ENCODE measurements at places on chromosomes 2 and 18. TPM values are rescaled to one million over a fixed set of nuclear protein-coding genes. Genes with fewer than 3 reads are reported as not detected.
A peak's percentile ranks its signal among the peaks of the same experiment; 100 is the strongest.

Gene SH2D6
- 1.1 TPM for polyA plus RNA-seq

Gene BOLL
- polyA plus RNA-seq = 0.08 TPM

Gene SULT1C4
- polyA plus RNA-seq = 65.9 TPM

Gene SCN7A
- polyA plus RNA-seq = 9.7 TPM

Gene FAP
- 10.9 TPM for polyA plus RNA-seq

Gene FBXO36
- polyA plus RNA-seq = 6.4 TPM

Gene CPLX4
- 0.16 TPM for polyA plus RNA-seq

Gene ATOH8
- polyA plus RNA-seq = 10.3 TPM

Gene C2orf15
- 13.7 TPM for polyA plus RNA-seq

- no peak for DNase-seq
These were observed 14.2 kb downstream of the SIGLEC15 start for GRCh38 chr18:45839414-45840395.

DNA sequence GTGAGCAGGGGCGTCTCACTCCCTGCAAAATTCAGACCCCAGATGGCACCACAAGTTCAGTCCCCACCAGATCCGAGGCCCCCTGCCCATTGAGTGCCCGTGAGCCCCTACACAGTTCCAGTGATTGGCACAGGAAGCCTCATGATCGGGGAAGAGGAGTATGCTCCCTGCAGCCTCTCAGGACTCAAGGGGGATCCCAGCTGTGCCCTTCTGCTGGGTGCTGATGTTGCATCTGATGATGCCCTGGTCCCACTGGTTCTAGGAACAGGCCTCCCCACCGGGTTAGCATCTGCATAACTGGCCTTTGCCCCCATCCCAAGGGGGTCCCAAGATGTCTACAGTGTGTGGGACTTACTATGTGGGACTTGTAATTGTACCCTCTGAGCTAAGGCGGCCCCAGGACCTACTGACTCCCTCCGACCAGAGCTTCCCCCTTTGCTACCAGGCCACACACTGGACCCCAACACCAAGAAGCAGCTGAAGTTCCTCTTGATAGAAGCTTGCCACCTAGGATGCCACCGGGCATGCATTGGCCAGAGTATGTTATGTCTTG, 8.6 kb downstream of the ALPG start:
- no peak for DNase-seq

- DNase-seq = no peak
These were observed 245.6 kb downstream of the HDAC4 start for GRCh38 chr2:239154971-239155805.

DNA sequence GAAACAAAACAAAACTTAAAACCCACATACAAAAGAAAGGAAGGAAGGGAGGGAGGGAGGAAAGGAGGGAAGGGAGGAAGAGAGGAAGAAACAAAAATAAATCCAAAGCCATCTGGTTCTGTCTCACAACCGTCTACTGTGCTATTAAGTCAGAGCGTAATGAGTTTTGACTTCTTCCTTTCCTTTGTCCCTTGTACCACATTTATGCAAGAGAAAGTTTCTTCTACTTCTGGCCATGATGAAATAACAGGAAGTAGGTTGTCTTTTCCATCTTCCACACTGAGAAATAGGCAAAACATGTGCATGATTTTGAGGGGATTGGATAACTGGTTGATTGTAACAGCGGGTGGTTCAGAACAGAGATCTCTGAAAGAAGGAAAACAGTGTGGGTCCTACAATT, 121.4 kb downstream of the CTAGE1 start:
- no peak for DNase-seq

DNA sequence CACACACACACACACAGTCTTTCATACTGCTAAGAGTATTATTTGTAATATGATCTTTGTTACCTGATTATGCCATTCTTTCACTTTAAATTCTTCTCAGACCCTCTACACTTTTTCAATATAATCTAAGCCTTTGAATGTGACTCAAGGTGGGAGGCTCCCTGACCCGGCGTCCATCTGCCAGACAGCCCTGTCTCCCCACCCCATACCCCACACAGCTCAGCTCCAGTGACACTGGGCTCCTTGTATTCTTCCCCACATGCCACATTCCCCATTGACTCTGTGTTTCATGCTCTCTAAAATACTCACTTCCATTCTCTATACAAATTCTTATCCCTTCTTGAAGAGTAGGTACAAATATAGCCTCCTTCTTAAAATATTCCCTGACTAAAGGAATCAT, 442.2 kb downstream of the TGIF1 start:
- DNase-seq = no peak

DNA sequence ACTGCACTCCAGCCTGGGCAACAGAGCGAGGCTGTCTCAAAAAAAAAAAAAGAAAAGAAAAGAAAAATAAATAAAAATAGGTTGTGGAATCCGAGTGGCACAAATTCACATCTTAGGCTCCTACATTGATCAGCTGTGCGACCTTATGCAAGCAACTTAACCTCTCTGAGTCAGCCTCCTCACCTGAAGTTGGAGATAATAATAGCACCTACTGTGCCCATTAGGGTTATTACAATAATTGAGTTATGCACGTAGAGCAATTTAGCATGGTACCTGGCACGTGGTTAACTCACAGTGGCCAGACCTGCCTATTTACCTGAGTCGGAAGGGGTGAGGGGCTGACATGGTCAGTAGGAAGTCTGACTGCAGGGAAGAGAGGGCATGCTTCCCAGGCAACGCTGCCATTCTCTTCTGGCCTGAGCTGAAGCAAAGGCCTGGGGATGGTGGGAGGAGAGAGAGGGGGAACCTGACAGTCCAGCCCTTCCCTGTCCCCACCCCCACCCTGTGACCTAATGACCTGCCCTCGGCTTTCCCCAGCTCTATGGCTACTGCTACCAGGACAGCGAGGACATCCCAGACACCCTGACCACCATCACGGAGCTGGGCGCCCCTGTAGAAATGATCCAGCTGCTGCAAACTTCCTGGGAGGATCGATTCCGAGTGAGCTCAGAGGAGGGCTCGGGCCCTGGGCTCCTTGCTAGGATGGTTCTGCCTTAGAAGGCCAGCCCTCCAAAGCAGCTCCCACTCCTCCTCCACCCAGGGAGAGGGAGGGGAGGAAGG, 5.1 kb downstream of the PKDCC start:
- DNase-seq = no peak

DNA sequence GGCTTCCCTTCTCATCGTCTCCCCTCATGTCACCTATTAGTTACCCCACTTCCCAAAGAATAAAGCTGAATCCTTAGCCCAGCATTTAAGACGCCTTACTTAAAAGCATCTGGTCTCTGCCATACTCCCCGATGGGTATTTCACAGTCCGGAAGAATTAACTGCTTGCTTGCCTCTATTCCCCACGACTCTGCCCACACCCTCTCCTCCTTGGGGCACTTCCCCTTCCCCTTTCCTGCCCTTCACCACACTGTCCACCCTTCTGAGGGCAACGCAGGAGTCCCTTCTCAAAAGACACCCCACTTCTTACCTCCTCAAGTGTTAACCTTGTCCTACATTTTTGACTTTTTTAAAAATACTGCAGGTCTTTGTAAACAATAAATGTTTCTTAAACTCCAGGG, 60.1 kb upstream of the RMP24 start:
- no peak for DNase-seq

DNA sequence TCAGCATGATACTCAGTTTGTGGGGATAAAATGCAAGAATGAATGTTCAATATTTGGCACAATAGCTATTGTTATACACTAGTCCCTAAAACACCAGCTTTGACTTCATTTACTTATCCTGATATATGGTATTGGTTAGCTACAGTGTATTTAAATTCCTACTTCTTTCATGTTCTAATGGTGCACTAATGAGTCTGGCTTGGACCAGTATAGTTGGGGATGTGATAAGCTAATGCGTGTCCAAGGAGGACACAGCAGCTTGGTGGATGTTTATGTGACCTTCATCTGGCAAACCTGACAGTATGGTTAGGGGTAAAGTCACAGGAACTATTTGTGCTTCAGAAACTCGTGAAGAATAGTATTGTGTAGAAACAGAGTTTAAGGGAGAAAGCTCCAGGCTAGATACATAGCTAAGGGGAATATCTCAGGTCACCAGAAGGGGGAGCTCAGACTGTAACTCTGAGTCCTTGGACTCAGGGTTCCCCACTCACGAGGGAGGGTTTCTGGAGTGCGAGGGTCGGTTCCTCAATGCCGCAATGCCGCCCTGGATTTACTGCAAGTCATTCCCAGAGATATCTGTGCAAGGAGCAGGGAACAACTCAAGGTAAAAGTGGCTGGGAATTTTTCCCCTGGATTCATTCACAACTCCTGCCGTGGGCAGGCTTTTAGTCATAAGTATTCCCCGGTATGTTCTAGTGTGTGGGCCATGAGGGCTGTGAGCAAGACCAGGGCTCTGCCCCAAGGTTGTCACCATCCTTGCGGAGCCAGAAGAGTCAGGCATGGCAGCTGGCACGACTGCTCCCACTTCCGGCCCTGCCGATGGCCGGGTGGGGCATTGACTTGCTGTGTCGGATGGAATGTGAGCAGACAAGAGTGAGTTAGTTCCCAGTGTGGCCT, 14.5 kb downstream of the IL1R2 start:
- no peak for DNase-seq

DNA sequence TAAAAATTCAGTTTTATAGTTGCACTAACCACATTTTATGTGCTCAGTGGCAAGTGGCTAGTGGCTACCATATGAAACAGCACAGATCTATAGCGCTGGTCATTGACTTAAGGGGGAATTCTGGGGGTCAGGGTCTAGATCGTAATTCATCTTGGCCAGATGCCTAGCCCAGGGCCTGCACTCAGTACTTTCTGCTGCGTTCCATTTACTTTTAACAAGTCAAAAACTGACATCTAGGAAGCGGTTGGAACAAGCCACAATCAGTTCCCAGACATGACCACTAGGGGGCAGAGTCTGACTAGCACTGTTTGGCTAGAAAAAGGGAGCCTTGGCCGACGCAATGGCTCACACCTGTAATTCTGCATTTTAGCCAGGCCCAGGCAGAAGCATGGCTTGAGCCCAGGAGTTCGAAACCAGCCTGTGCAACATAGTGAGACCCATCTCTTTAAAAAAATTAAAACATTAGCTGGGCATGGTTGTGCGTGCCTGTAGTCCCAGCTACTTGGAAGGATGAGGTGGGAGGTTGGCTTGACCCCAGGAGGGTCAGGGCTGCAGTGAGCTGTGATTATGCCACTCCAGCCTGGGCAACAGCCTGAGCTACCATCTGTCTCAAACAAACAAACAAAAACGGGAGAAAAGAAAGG, 9.0 kb upstream of the TMBIM1 start:
- peak; percentile 86 for DNase-seq

DNA sequence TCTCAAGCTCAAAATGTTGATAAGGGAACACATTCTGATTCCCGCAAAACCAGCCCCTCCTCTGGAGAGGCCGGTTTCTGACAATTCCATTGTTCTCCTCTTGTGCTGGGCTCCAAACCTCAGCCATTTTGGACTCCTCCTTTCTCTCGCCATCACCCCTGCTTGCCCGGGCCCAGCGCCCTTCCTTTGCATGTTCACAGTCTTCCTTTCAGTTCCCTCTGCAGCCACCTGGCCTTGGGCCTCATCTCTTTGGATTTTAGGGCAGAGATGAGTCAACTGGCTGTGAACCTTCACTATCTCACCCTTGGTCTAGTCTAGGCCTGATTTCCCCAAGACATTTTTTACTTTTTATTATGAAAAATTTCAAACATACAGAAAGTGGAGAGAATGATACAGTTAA, 155.9 kb upstream of the MAP3K20 start:
- no peak for DNase-seq

DNA sequence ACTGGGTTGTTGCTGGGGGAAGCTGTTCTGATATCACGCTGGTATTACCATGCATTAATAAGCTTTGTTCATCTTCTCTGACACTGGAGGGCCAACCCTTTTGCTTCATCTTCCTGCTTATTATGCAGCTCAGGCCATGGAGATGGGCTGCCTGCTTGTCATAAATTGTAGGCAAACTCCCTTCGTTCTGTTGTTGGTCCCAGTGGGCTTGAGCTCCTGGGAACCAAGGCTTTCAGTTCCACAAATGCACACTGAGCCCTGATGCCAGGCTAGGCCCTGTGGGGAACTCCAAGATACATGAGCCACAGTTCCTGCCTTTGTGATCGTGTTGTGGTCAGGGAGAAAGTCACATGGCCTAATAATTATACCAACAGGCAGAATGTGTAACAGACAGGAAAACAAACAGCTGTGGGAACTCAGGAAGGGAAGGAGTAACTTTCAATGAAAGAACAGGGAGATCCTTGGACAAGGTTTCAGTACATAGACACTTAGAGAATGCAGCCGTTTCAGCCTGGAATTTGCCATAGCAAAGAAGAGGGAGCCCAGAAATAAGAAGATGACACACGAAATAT, 49.0 kb upstream of the BCL2L11 start:
- no peak for DNase-seq

DNA sequence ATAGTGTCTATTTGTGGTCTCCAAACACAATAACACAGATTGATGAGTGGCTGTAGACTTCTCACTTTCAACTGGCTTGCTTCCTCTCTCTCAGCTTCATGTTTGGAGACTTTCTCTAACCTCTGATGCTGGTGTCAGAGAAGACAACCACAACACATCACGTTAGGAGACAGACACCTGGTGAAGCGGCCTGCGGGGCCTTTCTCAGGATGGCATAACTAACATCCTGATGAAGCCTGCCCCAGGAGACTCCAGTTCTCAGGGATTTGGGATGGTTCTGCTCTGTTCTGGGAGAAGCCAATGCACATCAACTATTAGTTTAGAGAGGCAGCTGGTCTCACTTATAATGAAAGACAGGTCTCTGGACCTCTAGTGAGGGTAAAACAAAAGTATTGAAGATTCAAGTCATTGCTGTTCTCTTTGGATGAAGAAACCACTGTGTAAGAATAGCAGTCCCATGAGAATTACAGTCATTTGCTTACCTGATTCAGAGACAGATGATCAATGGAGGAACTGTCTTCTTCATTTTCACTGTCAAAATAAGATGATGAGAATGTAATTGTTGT, 2.0 kb downstream of the IL1A start:
- no peak for DNase-seq

DNA sequence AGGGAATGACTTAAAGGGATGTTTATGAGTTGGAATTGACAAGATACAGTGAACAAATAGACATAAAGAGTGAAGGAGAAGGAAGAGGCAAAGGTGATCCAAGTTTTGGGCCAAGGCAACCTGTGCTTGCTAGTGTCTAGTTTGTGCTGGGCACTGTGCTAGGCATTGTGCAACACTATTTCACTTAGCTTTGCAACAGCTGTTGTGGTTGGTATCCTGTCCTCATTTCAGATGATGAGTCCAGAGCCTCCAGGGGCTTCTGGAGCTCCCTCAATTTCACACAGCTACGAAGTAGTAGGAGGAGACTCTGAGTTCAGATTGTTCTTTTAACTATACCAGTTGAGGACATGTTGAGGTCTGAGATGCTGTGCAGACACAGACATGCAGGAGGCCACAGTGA, 18.1 kb upstream of the LOXHD1 start:
- DNase-seq = no peak

GRCh38 chr2:113895301-113895700, 5.4 kb downstream of the ACTR3 start:
- no peak for DNase-seq

DNA sequence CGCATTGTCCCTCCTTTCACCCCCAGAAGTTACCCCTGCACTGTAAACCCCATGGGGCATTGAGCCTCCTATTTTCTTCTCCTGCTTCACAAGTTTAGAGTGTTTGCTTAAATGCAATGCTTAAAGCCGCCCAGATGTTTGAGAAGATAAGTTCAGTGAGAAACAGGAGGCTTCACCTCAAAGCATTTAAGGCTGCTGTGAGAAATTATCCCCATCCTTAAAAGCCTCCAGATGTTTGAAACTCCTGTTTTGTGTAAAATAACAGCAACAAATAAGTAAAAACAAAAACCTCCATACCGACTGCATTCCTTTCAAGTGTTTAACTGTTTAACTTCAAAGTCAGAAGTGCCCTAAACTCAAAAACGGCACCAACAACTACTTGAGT, 81.8 kb downstream of the RTP5 start:
- DNase-seq = no peak

- no peak for DNase-seq
These were observed 465.7 kb upstream of the NRP2 start for GRCh38 chr2:205216580-205216979.
